ENCODE measurements at places on chromosomes 4 and X.

DNA sequence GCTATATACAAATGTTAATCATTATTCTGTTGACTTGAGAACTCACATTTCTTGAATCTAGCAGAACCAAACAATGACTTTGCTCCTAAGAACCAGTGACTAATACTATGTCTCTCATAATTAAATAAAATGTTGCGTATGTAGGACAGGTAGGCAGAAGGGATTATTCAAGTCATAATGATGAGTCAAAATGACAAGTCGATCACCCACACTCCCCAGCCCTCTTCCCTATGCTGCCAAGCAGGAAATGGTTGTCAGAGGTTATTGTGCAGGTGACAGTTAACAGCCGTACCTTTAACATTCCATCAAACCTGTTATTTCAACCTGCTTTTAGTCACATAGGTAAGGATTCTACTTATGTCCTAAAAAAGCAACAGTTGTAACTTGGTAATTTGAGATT, 22.0 kb upstream of the STK26 start:
- no peak for DNase-seq

- DNase-seq, result no peak
Measured at GRCh38 chr4:166823848-166824247, 410.4 kb downstream of the SPOCK3 start.

DNA sequence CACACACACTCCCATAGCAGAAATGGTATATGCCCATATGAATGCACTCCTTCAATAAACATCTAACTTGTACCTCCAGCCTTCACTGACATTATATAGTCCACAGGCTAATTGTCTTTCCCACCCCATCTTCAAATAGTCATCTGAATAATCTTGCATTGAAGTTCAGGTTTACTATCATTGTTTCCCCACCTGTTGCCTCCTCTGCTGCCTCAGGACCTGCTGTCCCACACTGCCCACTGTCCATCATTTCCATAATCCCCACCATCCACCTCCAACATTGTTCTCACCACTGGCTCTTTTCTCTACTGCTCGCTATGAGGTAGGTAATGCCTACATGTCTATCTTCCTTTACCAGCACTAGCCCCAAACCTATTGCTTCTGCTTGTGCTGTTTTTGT, 66.1 kb downstream of the TBC1D9 start:
- DNase-seq, result no peak

- DNase-seq, result no peak
Measured at GRCh38 chr4:78656968-78657445, 105.4 kb downstream of the ANXA3 start.

GRCh38 chrX:111035991-111036390, 60.0 kb upstream of the PAK3 start:
- DNase-seq, result no peak

GRCh38 chrX:40189637-40190036, 91.9 kb upstream of the BCOR start:
- DNase-seq, result no peak

- no peak for DNase-seq
Measured at GRCh38 chr4:76526585-76526990, 91.6 kb downstream of the SHROOM3 start.

DNA sequence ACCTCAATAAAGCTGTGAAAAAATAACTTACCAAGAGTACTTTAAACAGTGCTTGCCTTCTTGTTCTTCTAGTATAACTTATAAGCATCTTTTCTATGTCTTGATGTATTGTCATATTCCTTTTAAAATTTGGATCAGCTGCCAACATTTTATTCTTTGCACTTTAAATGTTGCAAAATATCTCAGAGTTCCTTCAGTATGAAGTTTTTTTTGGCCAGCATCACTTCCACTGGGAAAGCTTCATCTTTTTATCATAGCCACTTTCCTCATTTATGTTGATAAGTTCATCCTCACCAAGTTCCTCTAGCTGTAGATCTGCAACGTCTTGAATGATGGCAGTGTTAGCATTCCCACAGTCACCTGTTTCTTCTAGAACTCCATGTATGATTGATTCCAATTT, 24.2 kb downstream of the CXorf58 start:
- DNase-seq, result no peak

- no peak for DNase-seq
Measured at GRCh38 chr4:27023366-27023765, 162.7 kb downstream of the STIM2 start.

DNA sequence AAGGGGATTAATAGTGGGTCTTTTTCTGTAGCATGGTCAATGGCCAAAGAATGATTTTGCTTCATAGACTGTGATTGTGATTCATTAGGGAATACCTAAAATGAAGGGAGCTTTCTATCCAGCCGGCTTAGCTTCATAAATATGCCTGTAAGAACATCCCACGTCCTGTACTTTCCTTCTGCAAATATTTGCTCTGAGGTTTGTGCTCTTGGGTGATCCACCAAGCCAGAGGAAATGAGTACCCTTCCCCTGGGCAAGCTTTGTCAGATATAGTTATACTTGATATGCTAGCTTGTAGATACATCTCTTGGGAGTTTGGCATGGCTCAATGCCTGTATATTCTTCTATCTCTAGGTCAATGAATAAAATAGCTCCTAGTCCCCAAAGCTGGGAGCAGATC, 28.2 kb upstream of the SPARCL1 start:
- no peak for DNase-seq

DNA sequence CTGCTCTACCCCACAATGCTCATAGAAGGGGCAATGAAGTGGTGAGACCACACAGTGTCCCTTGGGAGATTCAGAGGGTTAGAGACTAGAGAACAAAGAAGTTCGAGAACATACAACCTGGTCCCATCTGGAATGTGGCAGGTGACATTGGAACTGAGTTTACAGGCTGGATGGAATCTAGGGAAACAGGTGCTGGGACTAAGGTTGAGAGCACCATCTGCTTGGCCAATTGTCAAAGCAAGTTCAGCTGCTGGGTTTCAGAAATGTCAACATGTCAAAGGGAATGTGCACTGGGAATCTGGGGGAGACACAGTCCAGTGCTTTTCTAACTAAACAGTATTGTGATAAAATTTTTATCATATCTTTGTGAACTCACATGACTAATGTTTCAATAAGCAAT, 15.9 kb upstream of the FAM13A start:
- no peak for DNase-seq

GRCh38 chrX:153878345-153878744, 7.6 kb downstream of the L1CAM start:
- DNase-seq, result no peak

DNA sequence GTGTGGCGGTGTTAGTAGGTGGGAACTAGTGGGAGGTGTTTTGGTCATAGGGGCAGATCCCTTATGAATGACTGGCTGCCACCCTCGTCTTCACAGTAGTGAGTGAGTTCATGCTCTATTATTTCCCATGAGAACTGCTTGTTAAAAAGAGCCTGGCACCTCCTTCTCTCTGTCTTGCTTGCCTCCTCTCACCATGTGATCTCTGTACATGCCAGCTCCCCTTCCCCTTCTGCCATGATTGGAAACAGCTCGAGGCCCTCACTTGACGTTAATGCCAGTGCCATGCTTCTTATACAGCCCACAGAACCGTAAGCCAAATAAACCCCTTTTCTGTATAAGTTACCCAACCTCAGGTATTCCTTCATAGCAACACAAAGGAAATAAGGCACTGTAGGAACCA, 21.7 kb downstream of the PNMA6F start:
- DNase-seq, result no peak

DNA sequence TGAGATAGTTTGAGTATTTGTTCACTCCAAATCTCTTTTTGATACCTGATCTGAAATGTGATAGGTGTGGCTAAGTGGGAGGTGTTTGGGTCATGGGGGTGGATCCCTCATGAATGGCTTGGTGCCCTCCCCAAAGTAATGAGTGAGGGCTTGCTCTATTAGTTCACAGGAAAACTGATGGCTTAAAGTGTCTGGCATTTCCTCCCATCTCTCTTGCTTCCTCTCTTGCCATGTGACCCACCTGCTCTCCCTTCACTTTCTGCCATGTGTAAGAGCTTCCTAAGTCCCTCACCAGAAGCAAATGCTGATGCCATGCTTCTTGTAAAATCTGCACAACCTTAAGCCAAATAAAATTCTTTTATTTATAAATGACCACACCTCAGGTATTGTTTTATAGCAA, 61.1 kb downstream of the MAD2L1 start:
- DNase-seq, result no peak

GRCh38 chr4:184760681-184761080, 26.8 kb upstream of the CENPU start:
- no peak for DNase-seq

- DNase-seq, result no peak
Measured at GRCh38 chrX:131054906-131055305, 3.2 kb upstream of the ARHGAP36 start.

DNA sequence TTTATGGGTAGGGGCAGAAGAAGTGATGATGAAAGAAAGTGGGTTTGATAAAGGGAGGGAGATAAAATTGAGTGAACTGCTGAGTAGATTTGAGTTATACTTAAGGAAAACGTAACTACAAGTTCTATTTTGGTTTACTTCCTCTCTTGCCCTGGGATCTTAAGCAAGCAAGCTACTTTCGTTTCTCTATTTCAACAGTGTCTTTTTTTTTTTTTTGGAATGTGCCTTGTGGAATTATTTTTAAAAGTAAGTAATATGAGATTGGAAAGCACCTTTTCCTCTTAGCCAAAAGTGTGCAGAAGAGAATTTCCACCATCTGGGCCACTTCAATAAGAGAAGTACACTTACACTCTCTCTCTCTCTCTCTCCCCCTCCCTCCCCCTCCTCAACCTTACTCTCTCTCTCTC, 16.0 kb upstream of the C4orf36 start:
- DNase-seq, result no peak

GRCh38 chrX:45824471-45824870, 623.8 kb upstream of the DIPK2B start:
- DNase-seq, result no peak

DNA sequence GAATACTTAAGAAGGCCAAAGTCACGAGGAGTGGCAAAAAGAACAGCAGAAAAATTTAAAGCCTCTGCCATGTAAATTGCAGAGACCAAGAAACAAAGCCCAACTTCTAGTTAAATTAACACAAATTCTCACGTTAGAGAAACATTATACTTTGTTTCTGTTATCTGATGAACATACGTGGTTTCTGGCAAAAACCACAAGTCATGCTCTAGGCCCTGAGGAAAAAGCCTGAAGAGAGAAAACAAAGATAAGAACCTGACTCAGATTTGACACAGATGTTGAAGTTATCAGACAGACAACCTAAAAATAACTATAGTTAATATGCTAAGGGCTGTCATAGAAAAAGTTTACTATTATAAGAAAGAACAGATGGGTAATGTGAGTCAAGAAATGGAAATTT, 149.1 kb upstream of the PCDH10 start:
- DNase-seq, result no peak

GRCh38 chrX:153646620-153647373, at the start of gene DUSP9:
DUSP9 (plus strand) TSS chrX:153647203; CDS start chrX:153647954, 751 bp downstream.
- no peak for DNase-seq

- no peak for DNase-seq
Measured at GRCh38 chr4:149280806-149281205, 534.8 kb downstream of the IQCM start.

- no peak for DNase-seq
Measured at GRCh38 chr4:184959786-184960185, 58.5 kb upstream of the HELT start.

DNA sequence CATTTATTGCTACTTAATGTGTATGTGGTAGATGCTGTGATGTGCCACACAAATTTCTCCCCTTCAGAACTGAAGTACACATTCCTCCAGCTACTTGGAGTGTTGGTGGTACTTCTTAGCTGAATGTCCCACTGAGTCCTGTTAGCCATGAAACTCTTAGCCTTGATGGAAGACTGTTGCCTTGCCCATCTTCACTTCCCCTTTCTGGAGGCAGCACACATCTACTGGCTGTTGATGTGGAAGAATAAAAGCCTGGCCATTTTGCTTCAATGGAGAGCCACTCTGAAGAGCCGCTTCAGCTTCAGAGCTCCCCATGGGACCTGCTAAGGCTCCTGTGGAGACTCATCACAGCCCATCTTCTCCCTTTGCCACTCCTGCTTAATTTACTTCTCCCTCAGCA, 157.7 kb upstream of the PITX2 start:
- DNase-seq, result no peak

DNA sequence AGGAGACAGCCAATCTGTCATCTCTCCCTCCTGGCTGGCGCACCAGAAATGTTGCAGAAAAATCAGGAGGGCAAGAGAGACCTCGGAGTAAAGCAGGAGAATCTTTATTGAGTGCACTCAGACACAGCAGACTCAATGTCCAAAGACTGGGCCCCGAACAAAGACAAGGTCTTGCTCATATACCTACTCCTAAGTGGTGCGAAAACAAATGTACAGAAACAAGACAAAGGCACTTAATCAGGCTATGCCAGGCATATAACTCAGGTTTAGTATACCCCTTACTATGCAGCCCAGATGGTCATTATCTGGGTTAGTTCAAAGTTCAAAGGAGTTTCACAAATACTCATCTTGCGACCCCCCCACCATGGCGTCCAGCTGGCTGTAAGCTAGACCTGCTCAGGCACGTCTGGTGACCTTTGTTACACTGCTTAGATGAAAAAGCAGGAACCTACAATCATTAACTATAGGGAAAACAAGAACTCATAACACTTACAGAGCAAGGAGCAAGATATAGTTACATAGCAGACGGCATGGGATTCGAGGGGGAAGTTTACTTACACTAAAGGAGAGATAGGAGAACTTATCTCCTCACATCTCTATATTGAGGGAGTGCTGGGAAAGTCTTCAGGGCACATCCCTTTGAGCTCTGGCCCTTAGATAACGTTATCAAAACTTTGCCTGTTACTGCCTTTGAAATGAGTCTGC, 27.5 kb downstream of the SULT1E1 start:
- DNase-seq, result no peak

DNA sequence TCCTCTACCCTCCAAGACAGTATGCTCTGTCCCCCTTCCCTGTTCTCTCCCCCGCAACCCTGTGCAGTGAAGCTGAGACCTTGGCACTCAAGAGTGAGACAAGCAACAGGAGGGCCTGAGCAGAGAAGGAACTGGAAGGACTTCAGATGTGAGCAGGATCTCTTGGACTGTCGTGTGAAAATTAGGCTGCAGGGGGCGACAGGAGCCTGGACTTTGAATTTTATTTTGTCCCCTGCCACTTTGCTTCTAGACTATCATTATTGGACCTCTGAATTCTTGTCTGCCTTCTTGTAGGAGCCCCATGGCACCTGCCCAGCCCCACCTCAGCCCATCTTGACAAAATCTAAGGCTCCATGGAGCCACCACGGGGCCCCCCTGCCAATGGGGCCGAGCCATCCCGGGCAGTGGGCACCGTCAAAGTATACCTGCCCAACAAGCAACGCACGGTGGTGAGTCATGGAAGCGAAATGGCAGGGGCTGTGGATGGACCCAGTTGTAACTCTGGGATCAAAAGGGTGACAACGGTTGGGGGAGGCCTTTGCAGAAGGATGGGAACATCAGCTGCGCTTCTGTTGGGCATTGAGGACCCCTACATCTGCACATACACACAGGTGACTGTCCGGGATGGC, 1.7 kb downstream of the ARAF start:
- DNase-seq, result no peak

- DNase-seq, result no peak
Measured at GRCh38 chr4:536351-536972, 37.5 kb downstream of the PIGG start.

- no peak for DNase-seq
Measured at GRCh38 chr4:185118876-185119275, 24.2 kb upstream of the SLC25A4 start.

GRCh38 chr4:48011722-48012121, 4.8 kb downstream of the CNGA1 start:
- no peak for DNase-seq

- no peak for DNase-seq
Measured at GRCh38 chrX:34426334-34426733, 230.8 kb downstream of the TMEM47 start.
